ENCODE measurements at places on chromosomes 6 and 20. TPM values are rescaled to one million over a fixed set of nuclear protein-coding genes. Genes with fewer than 3 reads are reported as not detected.

GRCh38 chr6:37809197-37809543 is 10.4 kb upstream of the ZFAND3 start:
- DNase-seq: no peak

DNA sequence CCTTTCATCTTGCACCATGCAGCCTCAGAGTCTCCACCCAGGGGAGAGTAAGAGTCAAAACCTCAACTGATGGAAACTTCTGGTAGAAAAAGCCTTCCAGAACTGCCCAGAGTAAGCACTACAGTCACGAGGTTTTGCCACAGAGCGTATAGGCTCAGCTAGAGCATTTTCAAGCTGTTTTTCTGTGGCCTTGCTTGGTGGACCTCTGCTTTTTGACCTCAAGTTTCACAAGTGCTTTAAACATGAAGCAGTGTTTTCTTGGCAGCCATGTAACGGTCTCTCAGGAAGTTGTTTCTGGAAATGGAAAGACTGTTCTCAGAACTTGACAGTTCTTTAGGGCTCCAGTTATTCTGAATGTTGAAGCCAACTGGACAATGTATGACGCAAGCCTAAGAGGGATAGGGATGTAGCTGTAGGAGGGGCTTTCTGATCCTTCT is 146.5 kb downstream of the ZDHHC14 start:
- DNase-seq: no peak

GRCh38 chr6:1688396-1688795 is 78.7 kb downstream of the FOXC1 start:
- DNase-seq: no peak

- no peak for DNase-seq
Observed at GRCh38 chr6:144564202-144564601, 279.1 kb downstream of the UTRN start.

DNA sequence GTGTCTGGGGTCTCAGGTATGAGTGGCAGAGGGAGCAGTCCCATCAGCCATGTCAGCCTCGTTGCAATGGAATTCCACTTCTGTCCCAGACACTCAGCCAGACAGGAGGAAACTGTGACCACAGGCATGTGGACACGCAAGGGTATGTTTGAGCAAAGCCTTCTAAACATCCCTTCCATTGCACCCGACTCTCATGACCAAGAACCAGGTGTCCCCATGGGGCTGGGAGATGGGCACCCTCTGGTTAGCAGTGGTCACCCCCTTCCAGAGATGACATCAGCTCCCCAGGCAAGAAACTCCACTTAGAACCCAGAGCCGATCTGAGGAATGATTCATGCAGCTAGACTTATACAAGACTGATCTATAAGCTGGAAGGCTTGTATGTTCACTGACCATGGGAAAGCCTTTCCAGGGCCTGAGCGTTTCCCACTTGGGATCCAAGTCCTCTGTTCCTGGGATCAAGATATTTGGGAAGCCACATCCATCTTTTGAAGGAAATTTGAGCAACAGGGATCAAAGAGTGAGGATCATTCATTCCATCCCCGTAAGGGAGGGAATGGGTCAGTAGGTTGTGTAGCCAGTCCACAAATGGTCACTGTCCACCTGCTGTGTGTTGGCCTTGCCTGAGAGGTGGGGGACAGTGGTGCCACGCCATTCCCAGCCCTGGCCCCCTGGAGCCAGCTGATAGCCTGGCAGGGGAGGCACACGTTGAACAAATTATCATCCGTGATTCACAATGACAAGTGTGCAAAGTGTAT is 3.9 kb upstream of the MRGBP start:
- DNase-seq: no peak

The TRERF1 gene
- 13.2 TPM for total RNA-seq

The AKAP12 gene
- 67.4 TPM for total RNA-seq

The BHLHE23 gene
- total RNA-seq: not detected
